ENCODE measurements at places on chromosomes 1 and 21. TPM values are rescaled to one million over a fixed set of nuclear protein-coding genes. Genes with fewer than 3 reads are reported as not detected.

GRCh38 chr1:113930499-113931161, 1.5 kb downstream of the HIPK1 start:
- peak; percentile 57 for DNase-seq

DNA sequence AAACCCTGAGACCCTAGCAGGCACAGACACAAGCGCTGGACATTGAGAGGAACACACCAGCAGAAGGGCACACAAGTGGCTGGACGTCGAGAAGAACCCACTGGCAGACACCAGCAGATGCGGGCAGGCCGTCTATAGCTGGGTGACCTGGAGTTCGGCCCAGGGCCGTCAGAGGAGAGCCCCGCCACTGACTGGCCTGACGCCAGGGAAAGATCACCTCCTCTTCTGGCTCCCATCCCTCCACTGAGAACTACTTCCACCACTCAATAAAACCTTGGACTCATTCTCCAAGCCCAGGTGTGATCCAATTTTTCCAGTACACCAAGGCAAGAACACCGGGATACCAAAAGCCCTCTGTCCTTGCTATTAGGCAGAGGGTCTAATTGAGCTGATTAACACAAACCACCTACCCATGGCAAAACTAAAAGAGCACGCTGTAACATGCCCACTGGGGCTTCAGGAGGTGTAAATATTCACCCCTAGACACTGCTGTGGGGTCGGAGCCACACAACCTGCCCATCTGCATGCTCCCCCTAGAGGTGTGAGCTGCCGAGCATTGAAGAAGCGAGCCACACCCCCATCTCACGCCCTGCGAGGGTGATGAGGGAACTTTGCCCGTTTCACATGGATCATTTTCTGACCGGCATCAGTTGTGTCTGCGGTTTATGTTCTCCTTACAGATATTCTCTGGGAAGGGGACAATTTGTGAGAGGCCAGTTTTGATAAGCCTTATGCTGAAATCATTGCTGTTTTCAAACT, 104.8 kb downstream of the HLX start:
- no peak for DNase-seq

- DNase-seq: no peak
Observed at GRCh38 chr1:173433751-173434326, 43.3 kb upstream of the PRDX6 start.

- DNase-seq: no peak
Observed at GRCh38 chr1:91948097-91948496, 1.1 kb upstream of the BRDT start.

- DNase-seq: no peak
Observed at GRCh38 chr1:201475915-201476669, 7.1 kb upstream of the PHLDA3 start.

DNA sequence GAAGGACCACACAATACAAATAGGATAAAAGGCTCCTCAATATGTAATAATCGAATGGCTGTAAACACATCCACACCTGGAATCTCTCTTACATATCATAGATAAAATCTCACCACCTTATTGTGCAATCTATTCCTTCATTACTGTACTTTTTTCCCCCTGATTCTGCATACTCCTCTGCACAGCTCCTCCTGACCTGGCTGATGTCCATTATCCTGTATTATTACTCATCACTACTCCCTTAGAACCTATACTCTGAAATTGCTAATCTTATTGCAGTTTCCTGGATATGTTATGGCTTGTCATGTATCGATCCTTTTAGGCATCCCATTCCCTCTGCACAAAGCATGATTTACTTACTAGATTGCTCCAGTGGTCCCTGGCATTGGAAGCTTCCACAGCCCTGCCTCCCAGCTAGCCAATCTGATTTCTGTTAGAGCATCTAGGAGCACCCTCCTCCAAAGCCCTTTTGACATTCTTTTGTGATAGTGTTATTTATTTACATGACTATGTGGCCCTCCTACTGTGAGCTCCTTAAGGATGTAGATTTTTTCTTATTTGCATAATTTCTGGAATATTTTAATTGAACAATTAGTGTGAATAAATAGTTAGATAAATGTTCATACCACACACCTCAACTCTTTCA, 24.2 kb upstream of the PHGDH start:
- DNase-seq: no peak

GRCh38 chr1:165695031-165695430, 3.3 kb downstream of the ALDH9A1 start:
- DNase-seq: no peak

DNA sequence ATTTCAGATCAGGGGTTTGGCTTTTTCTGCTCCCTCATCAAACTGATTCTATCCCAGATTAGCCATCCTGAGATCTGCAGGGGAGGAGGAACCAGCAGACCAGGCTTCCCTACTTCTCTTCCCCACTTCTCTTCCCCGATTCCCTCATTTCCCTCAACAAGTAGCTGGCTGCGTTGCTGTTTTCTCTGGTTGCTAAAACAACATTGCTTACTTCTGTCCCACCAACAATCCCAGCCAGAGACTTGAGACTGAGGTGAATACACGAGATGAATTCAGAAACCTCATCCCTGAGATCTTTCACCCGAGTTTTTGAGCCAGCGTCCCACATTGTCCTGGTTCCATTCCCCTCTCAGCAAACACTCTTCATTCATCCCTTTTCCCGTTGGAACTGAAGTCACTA, 22.4 kb downstream of the DYRK3 start:
- no peak for DNase-seq

DNA sequence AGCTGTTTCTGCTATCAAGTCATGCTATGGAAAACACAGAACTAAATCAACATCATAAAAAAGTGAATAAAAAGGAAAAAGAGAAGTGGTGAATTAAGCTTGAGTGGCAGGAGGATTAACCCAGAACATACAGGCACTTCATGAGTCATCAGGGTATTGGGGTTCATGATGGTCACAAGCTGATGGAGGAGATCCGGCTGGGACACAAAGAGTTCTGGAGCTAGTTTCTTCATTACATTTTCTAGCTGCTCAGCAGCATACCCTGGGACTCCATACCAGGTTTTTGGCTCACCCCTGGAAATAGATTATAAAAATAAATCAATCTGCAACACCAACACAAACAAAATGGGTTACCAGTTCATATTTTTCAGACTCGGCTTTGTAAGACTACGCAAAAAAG, 42.5 kb upstream of the SYT2 start:
- peak; percentile 51 for DNase-seq

- DNase-seq: no peak
Observed at GRCh38 chr1:87174724-87175245, 153.9 kb upstream of the LMO4 start.

DNA sequence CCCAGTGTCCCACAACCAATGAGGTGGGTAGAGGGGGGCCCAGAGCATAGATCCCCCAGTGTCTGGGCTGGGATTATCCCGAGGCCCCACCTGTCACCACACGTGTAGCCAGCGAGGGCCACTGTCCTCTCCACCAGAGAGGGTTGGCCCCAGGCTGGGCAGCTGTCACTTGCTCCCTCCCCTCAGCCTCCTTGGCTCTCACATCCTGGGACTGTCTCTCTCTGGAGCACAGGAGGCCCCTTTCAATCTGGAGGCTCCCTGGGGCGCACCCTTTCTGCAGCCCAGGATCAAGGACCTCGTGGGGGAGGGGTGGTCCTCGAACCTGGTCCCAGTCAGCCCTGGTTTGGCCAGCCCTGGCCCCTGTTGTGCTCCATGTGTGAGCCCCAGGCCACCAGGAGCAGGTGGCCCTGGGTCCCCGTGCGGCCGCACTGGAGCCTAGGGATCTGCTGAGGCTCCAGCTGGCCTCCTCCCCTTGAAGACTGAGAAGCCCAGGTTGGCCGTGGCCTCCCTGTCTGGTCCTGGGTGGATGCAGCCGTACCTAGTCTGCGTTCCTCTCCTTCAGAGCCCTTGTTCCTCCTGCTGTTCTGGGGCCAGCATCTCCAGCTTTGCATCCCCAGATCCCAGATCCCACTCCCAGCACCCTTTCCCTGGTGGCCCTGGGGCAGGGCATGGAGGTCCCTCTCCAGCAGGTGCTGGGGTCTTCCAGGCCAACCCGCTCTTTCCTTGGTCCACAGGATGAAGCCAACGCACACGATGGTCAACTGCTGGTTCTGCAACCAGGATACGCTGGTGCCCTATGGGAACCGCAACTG, 6.7 kb downstream of the TMEM201 start:
- DNase-seq: no peak

- DNase-seq: no peak
Observed at GRCh38 chr1:54546651-54547401, 1.2 kb upstream of the ACOT11 start.

- DNase-seq: no peak
Observed at GRCh38 chr1:25430967-25431881, 527 bp downstream of the MACO1 start.

- DNase-seq: peak; percentile 91
Observed at GRCh38 chr21:17611414-17612022, 1.2 kb downstream of the BTG3 start.

DNA sequence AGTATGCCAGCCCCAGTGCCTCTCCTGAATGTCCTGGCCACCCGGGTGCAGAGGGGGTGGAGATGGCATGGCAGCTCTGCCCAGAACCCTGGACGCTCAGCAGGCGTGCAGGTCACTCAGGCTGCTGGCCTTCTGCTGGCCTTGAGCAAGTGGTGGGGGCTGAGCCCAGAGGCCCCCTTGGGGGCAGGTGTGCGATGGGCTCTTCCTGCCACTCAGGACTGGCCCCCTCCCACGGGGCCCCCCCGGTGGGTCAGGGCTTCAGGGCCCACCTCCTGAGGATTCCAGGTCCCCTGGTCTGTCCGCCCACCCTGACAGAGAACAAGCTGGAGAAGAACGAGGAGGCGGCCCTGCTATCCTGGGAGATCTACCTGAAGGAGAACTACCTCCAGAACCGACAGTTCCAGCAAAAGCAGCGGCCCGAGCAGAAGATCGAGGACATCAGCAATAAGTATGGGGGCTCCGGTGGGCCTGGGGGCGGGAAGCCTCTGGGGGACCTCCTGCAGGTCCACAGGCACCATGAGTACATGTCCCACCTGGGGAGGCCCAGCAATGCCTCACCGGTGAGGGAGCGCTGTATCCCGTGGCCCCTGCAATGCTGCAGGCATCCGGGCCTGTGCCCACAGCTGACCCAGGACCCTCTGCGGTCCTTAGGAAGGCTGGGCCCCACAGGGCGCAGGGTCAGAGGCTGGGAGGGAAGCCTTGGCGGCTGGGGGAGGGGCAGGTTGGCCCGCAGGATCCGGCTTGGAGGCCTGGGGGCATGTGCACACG, 37.0 kb upstream of the LRRC3 start:
- DNase-seq: no peak

- no peak for DNase-seq
Observed at GRCh38 chr1:26557008-26557407, 27.4 kb downstream of the RPS6KA1 start.

- DNase-seq: no peak
Observed at GRCh38 chr21:33975548-33976081, 60.0 kb upstream of the ATP5PO start.

DNA sequence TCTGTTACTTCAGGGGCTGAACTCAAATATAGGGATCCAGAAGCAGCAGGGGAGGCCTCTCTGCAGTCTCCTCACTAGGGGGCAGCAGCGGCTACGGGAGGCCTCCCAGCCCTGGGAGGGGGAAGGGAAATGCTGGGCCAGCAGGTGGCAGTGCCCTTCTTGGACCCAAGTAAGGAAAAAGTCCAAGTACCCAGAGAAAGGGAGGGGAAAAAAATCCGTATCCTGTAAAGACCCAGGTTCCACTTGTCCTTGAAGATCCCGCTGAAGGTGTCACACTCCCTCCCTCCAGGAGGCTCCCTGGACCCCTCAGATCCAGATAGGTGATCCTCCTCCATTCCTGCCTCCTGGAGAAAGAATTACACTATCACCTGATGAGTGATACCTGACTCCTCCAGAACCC, 14.1 kb upstream of the NUAK2 start:
- peak; percentile 84 for DNase-seq

DNA sequence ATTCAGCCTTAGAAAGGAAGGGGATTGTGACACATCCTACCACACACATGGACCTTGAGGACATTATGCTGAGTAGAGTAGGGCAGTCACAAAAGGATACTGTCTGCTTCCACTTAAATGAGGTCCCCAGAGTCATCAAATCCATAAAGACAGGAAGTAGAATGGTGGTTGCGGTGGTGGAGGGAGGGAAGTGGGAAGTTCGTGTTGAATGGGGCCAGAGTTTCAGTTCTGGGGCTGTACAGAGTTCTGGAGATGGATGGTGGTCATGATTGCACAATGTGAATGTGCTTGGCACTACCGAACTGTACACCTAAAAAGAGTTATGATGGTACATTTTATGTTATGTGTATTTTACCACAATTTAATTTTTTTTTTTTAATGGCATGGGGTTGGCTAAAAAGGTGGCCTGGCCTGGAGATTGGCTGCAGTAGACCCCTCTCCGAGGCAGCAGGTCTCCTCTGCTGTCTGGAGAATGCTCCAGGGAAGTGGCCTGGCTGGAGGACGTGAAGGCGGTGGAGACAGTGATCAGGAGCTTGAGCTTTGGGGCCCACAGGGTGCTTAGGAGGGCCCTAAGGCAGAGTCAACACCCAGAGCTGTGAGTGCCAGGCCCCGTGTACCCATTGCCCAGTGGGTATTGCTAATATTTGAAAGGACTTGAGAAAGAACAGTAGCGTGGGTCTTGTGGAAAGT, 30.4 kb downstream of the IFNGR2 start:
- no peak for DNase-seq

DNA sequence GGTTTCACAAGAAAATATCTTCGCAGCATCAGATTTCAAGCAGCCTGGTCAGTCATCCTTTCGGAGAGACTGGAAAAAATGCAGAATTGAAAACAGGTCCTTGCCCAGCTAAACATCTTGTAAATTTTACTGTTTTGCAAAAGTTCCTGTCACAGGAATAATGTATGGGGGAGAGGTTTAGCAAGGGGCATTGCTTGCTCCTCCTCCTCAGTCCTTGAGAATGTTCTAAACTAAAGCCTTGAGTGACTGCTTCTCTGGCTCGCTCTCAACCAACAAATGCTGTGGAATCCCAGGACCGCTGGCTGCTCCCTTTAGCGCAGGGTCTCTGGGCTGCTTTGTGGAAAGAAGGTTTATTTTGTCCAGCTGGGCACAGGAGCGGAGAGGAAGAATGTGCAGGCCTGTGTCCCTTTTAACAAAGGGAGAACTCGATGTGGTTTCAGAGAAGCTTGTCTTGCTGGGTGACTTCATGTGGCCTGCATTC, 33.6 kb upstream of the FHAD1 start:
- DNase-seq: no peak

DNA sequence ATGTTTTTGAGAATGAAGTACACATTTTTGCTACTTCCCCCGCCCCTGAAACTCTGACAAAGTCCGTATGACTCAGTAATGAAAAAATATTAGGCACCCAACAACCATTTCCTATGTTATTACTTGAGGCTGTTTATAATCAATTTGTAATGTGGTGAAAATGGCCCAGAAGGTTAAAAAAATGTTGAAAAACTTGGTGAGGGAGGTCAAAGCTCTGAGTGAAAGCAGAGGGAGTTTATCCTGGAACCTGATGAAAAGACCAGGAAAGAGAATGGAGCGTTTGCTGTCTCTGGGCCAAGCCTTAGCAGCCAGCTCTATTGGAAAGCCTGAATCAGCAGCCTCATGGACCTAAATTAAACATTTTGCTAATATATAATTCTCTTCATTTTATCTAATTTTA, 367.7 kb upstream of the NEGR1 start:
- DNase-seq: no peak

The SLC44A5 gene
- 16.4 TPM for polyA plus RNA-seq

The CLCA4 gene
- not detected for polyA plus RNA-seq

The UTP11 gene
- 42.7 TPM for polyA plus RNA-seq

The CFHR3 gene
- polyA plus RNA-seq: 0.50 TPM

The RNF186 gene
- polyA plus RNA-seq: 0.25 TPM

The NOC2L gene
- 56.4 TPM for polyA plus RNA-seq

The H6PD gene
- polyA plus RNA-seq: 41.6 TPM

The CD244 gene
- 0.15 TPM for polyA plus RNA-seq

The CRNN gene
- polyA plus RNA-seq: not detected

The RNF11 gene
- 119 TPM for polyA plus RNA-seq

The TRIM63 gene
- polyA plus RNA-seq: 1.2 TPM

The UROD gene
- 104 TPM for polyA plus RNA-seq

Data from left kidney (tissue), 8 donors.